ENCODE measurements at places on chromosomes 11 and 22. TPM values are rescaled to one million over a fixed set of nuclear protein-coding genes. Genes with fewer than 3 reads are reported as not detected.

DNA sequence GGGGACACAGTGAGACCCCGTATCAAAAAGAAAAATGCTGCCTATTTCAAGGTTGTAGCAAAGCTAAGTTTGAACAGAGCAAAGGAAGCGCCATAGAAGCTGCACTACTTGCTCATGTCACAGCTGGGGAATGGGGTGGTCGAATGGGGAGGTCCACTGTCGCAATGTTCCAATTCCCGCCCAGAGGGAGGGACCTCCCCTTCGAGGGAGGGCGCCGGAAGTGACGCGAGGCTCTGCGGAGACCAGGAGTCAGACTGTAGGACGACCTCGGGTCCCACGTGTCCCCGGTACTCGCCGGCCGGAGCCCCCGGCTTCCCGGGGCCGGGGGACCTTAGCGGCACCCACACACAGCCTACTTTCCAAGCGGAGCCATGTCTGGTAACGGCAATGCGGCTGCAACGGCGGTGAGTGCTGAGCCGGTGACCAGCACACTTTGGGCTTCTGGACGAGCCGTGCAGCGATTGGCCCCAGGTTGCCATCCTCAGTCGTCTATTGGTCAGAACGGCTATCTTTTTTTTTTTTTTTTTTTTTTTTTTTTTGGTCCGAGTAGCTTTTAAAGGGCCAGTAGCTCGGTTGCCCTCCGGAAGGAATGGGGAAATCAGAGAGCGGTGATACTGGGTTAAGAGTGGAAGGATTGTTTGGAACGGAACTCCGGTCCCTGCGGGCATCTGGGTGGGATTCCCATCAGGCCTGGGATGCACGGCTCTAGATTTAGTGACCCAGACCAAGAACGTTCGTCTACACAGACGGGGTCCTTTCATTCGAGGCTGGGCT is at the start of gene HMBS:
HMBS (plus strand) TSS at position 219 of the 774 bp plus-strand sequence; CDS start at position 372, 153 bp downstream.
- no peaks in the 10 kb centered on the region for H3K27me3 ChIP-seq
- H3K4me3 ChIP-seq = peak within 1 kb of the TSS; percentile 83
- H3K36me3 ChIP-seq = peaks cover 27% of the 10 kb centered on the region
- peaks cover 20% of the 10 kb centered on the region for H3K4me1 ChIP-seq
- peak within 1 kb of the TSS; percentile 87 for H3K27ac ChIP-seq

GRCh38 chr11:17224727-17225126 is 16.9 kb upstream of the PIK3C2A start:
- no peaks in the 10 kb centered on the region for H3K4me1 ChIP-seq
- DNase-seq = no peak
- H3K27ac ChIP-seq = no peak overlapping the region
- H3K4me3 ChIP-seq = no peak overlapping the region
- H3K27me3 ChIP-seq = no peaks in the 10 kb centered on the region
- no peaks in the 10 kb centered on the region for H3K36me3 ChIP-seq

DNA sequence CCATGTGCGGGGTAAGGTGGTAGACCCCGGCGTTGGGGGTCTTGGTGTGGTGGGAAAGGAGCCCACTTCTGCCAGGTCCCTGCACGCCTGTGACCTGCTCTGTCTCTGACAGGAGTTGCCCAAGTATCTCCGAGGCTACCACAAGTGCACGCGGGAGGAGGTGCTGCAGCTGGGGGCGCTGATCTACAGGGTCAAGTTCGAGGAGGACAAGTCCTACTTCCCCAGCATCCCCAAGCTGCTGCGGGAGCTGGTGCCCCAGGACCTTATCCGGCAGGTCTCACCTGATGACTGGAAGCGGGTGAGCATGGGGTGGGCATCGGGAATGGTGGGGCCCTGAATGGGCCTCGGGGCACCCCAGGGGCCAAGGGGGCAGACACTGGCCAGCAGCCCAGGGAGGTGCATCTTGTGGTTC is 83.0 kb downstream of the MYO7A start:
- no peak overlapping the region for H3K27ac ChIP-seq
- DNase-seq = no peak
- no peaks in the 10 kb centered on the region for H3K27me3 ChIP-seq
- H3K36me3 ChIP-seq = peaks cover 84% of the 10 kb centered on the region
- H3K4me3 ChIP-seq = no peak overlapping the region
- no peaks in the 10 kb centered on the region for H3K4me1 ChIP-seq

ARSA gene
- 45.7 TPM for polyA plus RNA-seq

DNA sequence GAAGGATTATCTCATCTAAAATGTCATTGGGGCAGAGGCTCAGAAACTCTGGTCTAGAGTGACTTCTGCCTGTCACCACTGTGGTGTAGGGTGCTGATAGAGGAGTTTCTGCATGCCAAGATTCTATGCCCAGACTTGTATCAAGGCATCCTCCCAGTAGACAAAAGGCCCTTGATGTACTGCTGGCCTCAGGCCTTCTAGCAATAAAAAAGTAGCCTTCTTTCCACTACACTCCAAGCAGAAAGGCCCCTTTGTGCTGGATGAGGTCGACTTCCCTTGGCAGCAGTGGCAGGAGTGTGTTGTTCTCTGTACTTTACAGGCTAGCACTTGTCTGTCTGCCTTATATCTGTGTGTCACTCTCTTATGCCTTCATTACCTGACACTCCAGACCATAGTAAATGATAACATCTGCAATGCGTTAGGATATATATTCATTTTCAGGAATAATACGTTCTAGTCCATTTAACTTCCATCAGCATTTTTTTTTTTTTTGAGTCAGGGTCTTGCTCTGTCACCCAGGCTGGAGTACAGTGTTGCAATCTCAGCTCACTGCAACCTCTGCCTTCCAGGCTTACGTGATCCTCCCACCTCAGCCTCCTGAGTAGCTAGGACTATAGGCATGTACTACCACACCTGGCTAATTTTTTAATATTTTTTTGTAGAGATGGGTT is 49.5 kb upstream of the RRM1 start:
- H3K27ac ChIP-seq = no peak overlapping the region
- no peaks in the 10 kb centered on the region for H3K4me1 ChIP-seq
- DNase-seq = no peak
- H3K27me3 ChIP-seq = no peaks in the 10 kb centered on the region

- H3K36me3 ChIP-seq = peaks cover 3% of the 10 kb centered on the region
- H3K4me3 ChIP-seq = peak within 1 kb of the TSS; percentile 88
These were observed at the start of gene RBFOX2 for GRCh38 chr22:36028646-36029405. TSS of gene RBFOX2 (minus strand) at chr22:36028824. CDS start at chr22:36028425, 399 bp downstream.

DNA sequence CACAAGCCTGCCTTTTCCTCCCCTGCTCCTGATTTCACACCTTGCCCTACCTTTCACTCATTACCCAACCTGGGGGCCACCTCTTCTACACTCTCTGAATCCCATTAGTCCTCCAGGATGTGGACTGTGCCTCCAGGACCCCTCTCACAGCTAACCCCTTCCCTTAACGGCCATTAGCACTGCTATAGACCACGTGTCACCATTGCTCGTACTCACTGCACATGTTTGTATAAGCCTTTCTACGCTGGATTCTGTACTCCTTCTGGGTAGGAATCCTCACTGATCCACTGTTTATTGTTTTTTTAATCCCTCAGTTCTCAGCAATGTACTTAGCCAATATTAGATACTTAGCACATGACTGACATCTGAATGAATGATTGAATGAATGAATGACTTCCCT is 40.9 kb downstream of the KIRREL3 start:
- no peak for DNase-seq
- H3K27me3 ChIP-seq = peaks cover 3% of the 10 kb centered on the region
- H3K36me3 ChIP-seq = no peaks in the 10 kb centered on the region
- H3K4me3 ChIP-seq = no peak overlapping the region
- no peak overlapping the region for H3K27ac ChIP-seq
- H3K4me1 ChIP-seq = no peaks in the 10 kb centered on the region

DNA sequence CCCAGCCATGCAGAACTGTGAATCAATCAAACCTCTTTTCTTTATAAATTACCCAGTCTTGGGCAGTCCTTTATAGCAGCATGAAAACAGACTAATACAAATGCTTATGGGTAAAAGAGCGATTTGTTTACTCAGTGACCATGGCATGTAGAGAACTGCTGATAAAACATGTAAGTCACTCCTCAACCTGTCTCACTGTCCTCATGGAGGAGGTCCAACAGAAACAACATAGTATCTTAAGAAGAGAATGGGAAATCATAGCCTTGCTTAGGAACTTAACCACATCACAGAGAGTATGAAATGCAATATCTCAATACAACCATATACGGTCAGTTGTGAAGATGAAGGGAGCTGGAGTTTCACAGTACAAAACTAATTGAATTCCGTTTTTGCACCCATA is 1734.0 kb upstream of the RAG2 start:
- DNase-seq = no peak
- H3K4me1 ChIP-seq = no peaks in the 10 kb centered on the region
- H3K27me3 ChIP-seq = no peaks in the 10 kb centered on the region
- H3K36me3 ChIP-seq = no peaks in the 10 kb centered on the region
- H3K27ac ChIP-seq = no peak overlapping the region

DNA sequence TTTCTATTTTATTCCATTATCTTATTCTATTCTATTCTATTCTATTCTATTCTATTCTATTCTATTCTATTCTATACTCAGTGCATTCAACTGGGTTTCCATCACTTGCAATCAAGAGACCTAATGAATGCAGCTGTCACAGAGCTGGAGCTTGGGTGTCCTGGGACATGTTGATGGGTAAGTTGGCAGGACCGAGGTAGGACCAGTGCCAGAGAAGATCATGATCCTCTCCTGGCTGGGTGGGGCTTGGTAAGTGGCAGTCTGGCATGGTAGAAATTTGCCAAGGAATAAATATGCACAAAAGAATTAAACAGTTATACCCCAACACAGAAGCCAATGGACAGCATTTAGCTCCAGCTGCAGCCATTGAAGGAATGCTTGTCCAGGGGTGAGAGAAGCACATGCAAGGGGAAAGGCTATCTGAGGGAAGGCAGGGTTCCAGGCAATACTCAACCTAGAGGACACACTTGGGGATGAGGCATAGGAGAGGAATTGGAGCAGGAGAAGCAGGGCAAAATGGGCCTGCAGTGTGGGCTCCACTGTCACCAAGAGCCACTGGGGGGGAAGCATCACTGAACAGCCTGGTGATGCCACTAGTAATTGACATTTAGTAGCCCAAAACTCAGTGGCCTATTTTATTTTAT is 97.0 kb upstream of the CD82 start:
- H3K4me3 ChIP-seq = no peak overlapping the region
- no peaks in the 10 kb centered on the region for H3K36me3 ChIP-seq
- H3K27ac ChIP-seq = no peak overlapping the region
- no peaks in the 10 kb centered on the region for H3K27me3 ChIP-seq
- no peak for DNase-seq

SAA4 gene
- not detected for polyA plus RNA-seq

DNA sequence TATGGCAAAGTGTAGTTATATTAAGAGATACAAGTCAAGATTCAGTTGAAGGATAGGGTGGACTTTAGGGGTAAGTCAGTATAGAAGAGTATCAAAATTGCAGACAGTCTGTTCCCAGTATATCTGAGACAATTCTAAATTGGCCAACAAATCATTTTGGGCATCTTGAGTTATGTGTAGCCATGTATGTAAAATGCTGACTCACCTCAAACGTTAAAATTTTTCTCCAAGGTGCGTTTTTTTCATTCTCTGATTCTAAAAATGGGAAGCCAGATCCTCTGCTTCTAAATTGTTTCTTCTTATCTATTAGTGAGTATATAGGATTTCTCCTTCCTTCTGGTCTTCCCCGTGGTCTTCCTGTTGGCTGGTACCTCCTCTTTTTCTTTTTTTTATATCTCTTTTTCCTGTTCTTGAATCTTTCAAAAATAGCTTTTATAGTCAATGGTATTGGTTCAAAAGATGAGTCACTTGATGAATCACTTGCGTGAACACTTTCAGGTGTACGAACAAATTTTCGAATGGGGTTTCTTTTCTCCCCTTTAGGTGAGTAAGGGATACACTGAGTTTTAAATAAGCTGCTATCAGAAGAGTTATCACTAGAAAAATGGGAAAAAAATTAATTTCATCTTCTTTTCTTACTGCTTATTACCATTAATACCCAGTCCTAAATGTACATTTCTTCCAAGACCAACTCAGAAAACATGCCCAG is 3.2 kb downstream of the TAF1D start:
- peak overlapping the region; percentile 96 for H3K4me3 ChIP-seq
- H3K4me1 ChIP-seq = peaks cover 7% of the 10 kb centered on the region
- H3K36me3 ChIP-seq = peaks cover 43% of the 10 kb centered on the region

DNA sequence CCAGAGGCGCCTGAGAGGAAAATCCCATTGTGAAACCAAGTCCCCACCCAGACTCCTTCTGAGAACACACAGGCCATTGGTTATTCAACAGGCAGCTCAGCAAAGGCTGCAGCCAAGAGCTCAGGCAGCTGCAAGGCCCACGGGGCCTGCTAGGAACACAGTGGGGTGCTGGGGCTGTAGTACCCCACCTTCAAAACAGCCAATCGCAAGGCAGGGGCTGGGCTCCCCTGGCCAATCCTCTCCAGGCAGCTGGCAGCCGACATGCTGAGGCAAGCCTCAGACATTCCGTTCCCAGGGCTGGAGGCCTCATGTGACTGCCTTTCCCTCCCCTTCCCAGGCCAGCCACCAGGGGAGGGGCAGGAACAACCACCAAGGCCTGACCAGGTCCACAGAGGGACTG is 6.6 kb downstream of the PRODH start:
- H3K4me3 ChIP-seq = no peak overlapping the region
- no peak for DNase-seq
- peaks cover 2% of the 10 kb centered on the region for H3K4me1 ChIP-seq
- H3K27ac ChIP-seq = peak overlapping the region; percentile 63
- H3K27me3 ChIP-seq = no peaks in the 10 kb centered on the region
